ENCODE measurements at places on chromosomes 4 and X.
A peak's percentile ranks its signal among the peaks of the same experiment; 100 is the strongest.

GRCh38 chr4:37998226-37998625 lies 38.0 kb downstream of the PTTG2 start:
- DNase-seq = no peak

DNA sequence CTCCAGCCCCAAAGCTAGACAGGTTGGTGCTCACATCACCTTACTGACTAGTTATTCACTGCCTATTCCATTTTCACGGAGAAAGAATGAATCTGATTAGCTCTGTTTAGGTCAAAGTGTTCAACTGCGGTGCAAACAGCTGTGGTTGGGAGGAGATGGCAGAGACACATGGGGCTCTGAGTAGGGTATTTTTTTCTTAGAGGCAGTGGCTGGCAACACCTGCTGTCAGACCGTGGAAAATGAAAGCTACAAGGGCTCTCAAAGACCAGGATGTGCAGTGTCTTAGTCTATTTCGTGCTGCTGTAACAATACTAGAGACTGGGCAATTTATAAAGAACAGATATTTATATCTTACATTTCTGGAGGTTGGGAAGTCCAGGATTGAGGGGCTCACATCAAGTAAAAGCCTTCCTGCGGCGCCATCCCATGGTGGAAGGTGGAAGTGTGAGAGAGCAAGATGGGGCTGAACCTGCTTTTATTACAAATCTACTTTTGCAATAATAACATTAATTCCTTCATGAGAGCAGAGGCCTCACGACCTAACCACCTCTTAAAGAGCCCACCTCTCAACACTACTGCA lies 10.6 kb downstream of the NYX start:
- no peak for DNase-seq

- DNase-seq = no peak
Observed at GRCh38 chr4:20158195-20158594, 93.5 kb upstream of the SLIT2 start.

- DNase-seq = no peak
Observed at GRCh38 chr4:143399113-143399949, 62.7 kb downstream of the GAB1 start.

GRCh38 chrX:40205471-40205870 lies 107.7 kb upstream of the BCOR start:
- DNase-seq = no peak

- no peak for DNase-seq
Observed at GRCh38 chrX:20362268-20363267, 95.9 kb upstream of the RPS6KA3 start.

GRCh38 chrX:40260146-40260747 lies 162.5 kb upstream of the BCOR start:
- no peak for DNase-seq

DNA sequence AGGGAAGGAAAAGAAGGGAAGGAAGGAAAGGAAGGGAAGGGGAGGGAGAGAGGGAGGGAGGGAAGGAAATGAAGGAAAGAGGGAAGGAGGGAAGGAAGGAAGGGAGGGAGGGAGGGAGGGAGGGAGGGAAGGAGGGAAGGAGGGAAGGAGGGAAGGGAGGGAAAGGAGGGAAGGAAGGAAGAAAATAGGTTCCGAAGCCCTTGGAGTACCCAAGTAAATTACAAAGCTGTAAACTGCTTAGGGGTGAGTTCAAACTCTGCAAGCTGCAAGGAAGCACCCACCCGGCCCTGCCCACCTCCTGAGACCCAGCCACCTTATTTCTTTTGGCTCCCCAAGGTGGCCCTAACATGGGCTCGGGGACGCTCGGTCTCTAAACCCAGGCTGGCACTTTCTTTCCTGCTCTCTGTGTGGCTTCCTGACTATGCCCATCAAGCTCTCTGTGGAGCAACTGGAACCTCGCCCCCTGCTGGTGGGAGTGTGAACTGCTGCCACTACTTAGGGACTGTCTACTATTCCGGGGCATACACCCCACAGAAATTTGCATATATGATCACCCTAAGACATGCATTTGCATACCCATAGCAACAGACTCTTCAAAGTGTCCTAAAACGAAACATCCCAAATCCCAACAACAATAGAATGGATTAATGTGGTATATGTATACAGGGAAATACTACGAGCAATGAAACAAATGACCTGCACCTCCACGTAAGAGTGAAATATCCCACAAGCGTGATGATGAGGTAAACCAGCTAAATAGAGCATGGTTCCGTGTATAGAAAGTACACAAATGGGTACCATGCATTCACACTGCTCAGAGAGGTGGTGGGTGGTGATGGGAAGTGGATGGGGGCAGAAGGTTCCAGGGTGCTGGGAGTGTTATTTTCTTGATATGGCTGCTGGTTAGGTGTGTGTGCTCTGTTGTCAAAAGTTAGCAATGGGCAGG lies 151.7 kb upstream of the TBL1X start:
- peak; percentile 41 for DNase-seq

DNA sequence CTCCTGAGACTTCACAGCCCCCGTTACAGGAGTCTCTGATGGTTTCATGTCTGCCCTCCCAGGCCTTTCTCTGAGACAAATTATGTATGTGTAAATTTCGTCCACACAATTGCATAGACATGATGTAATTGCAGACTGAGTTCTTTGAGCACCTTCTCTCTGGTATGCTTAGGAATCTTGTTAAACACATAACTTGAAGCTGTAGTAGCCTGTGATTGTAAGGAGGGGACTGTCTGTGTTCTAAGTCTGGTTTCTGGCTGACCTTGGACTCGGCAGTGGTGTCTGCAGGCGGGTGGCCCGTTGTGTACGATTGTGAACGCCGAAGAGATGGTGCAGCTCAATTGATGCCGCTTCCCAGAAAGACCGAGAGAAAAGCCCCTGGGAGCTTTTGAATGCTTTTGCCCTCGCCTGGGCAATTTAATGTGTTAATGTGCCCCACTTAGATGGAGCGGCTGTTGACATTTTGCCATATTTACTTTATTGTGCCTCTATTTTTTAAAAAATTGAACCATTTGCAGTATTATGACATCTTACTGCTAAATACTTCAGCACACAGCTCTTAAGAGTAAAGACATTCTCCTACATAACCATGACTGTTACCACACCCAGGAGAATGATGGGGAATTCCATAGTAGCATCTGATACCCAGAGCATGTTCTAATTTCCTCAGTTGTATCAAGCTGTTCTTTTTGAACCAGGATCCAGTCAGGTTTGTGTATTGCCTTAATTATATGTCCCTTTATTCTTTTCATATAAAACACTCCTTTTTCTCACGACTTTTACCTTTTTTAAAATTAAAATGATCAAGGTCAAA lies 58.4 kb upstream of the TADA2B start:
- no peak for DNase-seq

GRCh38 chr4:82367438-82368097 lies 6.2 kb downstream of the HNRNPD start:
- DNase-seq = no peak

- DNase-seq = no peak
Observed at GRCh38 chr4:122300776-122301175, 78.0 kb upstream of the ADAD1 start.

DNA sequence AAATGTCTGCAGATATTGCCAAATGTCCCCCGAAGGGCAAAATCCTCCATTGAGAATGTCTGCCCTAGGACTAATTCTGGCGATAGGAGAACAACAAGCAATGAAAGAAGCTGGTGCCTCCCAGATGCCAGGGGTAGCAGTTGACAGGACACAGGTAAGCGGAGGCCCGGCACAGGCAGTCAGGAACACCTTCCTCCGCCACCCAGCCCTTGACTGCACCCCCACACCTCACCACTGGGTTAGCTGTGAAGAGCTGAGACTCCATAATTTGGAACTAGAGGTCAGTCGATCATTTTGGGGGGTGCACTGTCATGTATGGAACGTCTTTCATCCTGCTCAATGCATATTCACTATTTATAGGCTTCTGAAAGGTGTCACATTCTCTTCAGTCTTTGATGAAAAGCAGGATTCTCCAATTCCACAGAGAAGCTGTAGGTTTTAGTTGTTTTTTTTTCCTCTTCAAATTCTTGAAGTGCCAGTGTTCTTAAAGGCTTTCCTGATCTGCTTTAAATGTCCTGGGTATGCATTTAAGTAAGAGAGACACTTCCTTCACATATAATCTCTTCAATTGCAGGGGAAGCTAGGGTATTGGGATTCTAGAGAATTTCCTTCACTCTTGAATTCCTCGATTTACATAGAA lies 111.6 kb upstream of the ZFP42 start:
- DNase-seq = no peak

DNA sequence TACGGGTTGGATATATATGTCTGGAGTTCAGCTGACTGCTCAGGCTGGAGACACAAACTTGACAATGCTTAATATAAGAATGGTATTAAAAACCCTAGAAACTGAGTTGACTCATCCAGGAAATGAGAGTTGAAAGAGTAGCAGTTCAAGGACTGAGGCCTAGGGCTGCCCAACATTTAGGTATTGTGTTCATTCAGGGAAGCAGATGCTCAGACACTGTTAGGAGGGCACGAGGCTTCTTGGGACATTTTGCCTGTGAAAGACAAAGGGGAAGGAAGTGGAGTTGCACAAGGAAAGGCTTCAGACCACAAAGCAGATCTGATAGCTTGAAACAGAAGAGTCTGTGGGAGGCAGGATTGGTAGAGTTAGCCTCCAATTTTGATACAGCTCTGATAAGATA lies 52.0 kb upstream of the HS3ST1 start:
- DNase-seq = no peak

DNA sequence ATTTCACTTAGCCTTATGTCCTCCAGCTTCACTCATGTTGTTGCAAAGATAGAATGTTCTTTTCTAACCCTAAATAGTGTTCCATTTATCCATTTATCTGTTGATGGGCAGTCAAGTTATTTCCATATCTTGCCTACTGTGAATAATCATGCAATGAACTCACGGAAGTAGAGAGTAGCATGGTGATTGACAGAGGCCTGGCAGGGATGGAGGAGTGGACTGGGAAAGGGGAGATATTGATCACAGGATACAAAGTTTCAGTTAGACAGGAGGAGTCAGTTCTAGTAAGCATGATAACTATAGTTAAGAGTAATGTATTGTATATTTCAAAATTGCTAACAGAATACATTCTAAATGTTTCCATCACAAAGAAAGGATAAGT lies 10.3 kb upstream of the CLNK start:
- DNase-seq = no peak

GRCh38 chr4:8131826-8132225 lies 26.8 kb downstream of the ABLIM2 start:
- DNase-seq = no peak

GRCh38 chr4:41179498-41180195 lies 34.7 kb downstream of the APBB2 start:
- DNase-seq = no peak

- no peak for DNase-seq
Observed at GRCh38 chrX:115362334-115363095, 73.0 kb downstream of the LUZP4 start.

DNA sequence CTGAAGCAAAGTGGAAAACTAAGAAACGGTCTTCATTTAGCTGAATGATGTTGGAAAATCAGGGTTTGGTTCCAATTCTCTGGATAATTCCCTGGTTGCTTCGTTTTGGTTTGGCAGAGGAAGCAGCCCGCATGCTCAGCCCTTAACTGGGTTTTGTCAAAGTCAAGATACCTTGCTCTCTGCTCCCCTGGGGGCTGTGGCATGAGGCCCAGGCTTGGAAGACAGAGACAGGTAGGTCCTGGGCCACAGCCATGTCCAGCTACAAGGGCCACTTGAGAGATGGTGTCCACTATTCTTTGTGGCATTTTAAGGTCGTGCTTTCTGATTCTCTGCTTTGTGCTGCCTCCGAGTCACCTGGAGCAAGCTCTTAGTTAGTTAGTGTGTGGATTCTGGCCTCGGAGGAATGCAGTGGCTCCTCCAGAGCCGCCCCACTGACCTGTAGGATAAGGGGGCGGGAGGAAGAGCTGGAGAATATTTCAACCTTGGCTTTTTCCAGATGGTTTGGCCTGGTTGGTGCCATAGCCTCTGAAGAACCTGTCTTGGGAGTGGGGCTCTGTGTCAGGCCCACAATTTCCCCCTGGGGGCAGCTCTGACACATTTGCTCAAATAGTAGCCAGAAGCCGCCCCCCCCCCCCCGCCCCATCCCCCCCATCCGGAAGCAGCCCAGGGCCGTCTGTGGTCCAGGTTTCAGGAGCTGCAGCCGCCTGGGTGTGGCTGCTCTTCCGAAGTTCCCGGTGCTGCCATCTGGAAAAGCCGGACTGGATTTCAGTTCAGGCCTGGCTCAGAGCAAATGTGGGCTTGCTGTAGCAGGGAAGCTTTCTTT lies 147.1 kb downstream of the NHS start:
- DNase-seq = no peak

- no peak for DNase-seq
Observed at GRCh38 chr4:72969976-72970375, 99.5 kb downstream of the COX18 start.

GRCh38 chrX:75596178-75596577 lies 73.3 kb upstream of the ZDHHC15 start:
- no peak for DNase-seq

DNA sequence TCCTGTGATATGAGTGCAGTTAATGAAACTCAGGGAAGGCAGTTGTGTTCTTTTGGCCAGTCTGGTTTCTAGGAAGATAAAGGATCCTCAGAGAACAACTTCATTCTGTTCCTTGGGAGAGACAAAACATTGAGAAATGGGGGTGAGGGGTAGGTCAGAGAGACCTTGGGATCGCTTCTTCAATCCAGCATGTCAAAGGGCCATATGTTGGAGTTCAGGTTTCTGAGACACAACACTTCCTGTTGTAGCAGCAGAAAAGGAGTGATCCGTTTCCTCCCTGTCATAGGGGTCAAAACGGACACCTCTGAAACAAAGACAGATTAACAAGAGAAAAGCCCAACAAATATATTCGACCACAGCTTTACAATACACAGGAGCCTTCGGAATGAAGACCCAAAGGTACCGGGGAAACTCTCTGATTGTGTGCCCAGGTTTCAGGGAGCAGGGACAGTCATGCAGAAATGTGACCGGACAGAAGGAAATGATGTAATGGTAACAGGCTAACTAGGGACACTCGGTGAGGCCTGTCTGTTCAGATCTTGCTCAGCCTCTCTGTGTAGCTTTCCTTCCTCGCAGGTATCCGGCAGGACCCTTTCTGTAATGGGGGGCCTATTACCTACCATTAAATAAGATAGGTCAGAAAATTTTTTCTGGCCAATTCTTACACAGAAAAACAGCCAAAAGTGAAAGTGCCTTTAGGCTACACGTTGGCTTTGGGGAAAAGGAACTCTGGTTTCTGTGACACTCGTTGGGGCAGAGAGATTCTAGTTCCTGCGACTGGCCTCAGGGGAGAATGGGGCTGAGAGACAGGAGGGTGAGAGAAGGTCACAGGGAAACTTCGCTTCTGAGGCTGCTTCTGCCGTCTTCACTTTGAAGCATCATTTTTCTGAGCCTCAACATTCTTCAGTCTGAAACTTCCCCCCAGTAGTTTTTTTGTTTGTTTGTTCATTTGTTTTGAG lies 103.3 kb upstream of the TLR3 start:
- no peak for DNase-seq

- no peak for DNase-seq
Observed at GRCh38 chr4:23904639-23905071, 14.8 kb upstream of the PPARGC1A start.

DNA sequence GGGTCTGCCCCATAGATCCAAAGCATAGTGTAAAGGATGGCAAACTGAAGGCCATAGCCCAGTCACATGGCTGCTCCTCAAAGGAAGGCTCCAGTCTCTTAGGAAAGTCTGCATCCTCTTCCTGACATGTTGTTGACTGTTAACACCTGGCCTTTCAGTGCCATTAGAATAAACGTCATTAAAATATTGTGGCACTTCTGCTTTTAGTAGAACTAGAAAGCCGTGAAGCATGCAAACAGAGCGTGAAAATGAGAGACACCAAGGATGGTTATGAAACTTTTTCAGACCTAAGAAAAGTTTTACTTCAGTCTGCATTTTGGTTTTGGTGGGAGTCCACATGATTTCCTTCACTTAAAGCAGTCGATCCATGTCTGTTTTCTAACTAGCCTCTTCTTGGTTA lies 41.1 kb upstream of the AFF2 start:
- DNase-seq = no peak

- no peak for DNase-seq
Observed at GRCh38 chrX:16060252-16060651, 63.1 kb upstream of the GRPR start.

Data from stimulated activated CD8-positive, alpha-beta memory T cell treated with anti-CD3 and anti-CD28 coated beads, Interleukin-15, amount 100 ng/mL, for 4 hours (primary cell).